CD14-positive monocyte (primary cell): ENCODE measurements at places on chromosomes 5 and 9.
A peak's percentile ranks its signal among the peaks of the same experiment; 100 is the strongest.

GRCh38 chr5:39373791-39374190, 9.5 kb upstream of the C9 start:
- no peak for DNase-seq

GRCh38 chr5:78345485-78345884, 14.9 kb upstream of the SCAMP1 start:
- no peak for DNase-seq

GRCh38 chr5:123094919-123095797, 6.1 kb downstream of the PRDM6 start:
- no peak for DNase-seq

DNA sequence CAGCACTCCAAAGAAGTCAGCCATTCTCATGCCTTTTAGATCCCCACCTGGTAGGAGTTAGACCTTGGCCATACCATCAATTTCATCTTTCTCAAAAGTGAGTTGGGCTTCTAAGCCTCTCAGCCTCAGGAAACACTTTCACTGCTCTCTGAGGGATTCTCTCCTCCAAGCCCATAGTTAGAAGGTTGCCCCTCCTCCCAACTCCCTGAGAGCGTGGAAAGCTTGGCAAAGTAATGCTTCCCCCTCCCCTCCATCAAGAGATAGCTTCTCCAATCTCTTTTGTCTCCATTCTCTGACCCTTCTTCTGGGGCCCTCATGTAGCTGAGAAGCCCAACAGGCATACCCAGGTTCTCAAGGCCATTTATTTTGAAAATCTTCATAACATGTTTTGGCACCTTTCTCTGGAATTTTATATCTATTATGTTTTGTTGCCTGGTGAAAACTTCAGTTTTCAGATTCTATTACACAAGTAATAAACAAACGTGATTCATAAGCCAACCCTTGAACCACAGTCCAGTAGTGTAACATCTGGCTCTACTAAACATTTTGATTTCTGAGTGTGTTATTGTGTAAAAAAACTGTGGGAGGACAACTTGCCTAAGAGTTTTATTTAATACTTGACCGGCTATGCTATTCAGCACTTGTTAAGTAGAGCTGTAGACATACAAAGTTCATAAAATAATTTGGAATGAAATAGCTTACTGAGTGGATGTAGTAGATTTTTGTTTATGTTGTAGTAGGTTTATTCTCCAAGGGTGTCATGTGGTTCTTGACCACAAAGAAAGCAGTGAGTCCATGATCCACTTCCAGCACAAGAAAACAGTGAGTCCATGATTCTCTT, 17.1 kb downstream of the LVRN start:
- DNase-seq, result no peak

GRCh38 chr5:4294878-4295277, 699.2 kb downstream of the IRX1 start:
- DNase-seq, result no peak

GRCh38 chr5:67878933-67879332, 336.6 kb upstream of the PIK3R1 start:
- no peak for DNase-seq

DNA sequence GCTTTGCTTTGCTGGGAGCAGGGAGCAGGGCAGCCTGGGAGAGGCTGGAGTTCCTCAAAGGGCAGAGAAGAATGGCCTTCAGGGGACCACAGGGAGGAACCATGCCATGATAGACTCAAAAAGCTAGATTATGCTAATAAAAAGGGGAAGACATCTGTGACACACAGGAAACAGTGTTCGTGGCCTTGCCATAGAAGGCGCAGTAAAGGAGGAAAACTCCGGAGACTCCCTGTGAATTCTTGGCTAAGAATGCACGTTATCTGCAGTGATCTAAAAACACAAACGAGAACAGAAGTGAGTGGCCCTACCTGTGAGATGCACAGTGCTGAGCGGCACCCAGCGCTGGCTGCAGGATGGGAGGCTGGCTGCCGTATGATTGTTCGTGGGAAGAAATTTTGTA, 15.9 kb upstream of the LTC4S start:
- peak; percentile 86 for DNase-seq

- DNase-seq, result no peak
Measured at GRCh38 chr5:98904780-98905179, 24.0 kb downstream of the CHD1 start.

DNA sequence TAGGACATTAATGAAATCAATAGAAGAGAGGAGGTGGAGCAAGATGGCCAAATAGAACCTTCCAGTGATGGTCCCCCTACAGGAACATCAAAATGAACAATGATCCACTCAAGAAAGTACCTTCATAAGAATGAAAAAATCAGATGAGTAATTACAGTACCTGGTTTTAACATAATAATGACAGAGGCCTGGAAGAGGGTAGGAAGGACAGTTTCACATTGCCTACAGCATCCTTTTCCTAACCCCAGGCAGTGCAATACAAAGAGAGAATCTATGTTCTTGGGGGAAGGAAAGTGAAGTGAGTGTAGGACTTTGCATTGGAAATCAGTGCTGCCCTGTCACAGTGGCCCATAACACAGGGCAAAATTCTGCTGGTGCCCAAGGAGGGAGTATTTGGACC, 81.2 kb upstream of the SPTLC1 start:
- no peak for DNase-seq

GRCh38 chr5:172243302-172243701, 40.3 kb downstream of the UBTD2 start:
- DNase-seq, result no peak

DNA sequence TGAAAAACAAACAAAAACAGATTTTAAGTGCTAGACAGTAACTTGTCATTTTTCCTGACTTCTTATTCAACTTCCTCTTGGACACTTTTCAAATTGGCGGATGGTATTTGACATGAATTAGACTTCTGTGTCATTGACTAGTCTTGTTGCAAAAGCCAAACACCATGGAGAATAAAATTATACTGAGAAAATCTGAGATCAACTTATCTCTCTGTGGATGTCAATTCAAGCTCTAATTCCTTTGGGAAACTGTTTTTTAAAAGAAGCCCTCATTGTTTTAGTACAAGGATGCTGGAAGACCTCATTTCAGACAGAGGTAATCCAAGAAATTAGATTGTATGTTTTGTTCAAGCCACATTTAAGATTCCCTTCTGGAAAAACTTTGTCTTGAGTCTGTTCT, 831.0 kb downstream of the SEMA5A start:
- no peak for DNase-seq

DNA sequence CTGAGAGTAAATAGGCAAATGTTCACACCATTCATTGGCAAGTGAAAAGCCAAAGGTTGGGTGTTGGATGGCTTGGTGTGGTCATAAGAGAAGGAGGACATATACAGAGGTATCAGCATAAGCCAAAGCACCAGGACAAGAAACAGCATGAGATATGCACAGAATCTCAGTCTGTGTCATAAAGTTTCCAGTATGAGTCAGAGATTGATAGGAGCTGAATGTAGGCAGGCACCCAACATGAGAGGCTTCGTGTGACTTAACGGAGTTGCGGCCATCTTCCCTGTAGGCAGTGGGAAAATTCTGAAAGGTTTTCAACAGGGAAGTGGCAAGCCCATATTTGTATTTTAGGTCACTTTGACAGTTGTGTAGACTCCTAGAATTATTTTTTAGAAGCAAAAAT, 54.5 kb downstream of the SNCAIP start:
- no peak for DNase-seq
